Muscle of leg (tissue), 16 donors: ENCODE measurements at places on chromosomes 5 and 9. TPM values are rescaled to one million over a fixed set of nuclear protein-coding genes. Genes with fewer than 3 reads are reported as not detected.

BHMT2 gene
- total RNA-seq = 2.7 TPM

GNA14 gene
- total RNA-seq = 2.1 TPM

AUH gene
- total RNA-seq = 16.0 TPM

KLF4 gene
- total RNA-seq = 24.0 TPM

TOR2A gene
- total RNA-seq = 3.7 TPM

DMRT3 gene
- 0.09 TPM for total RNA-seq

LEAP2 gene
- total RNA-seq = 1.4 TPM

YTHDC2 gene
- total RNA-seq = 15.3 TPM

ST8SIA4 gene
- 9.3 TPM for total RNA-seq

IL5 gene
- total RNA-seq = not detected

BTF3 gene
- total RNA-seq = 522 TPM

SPINK4 gene
- total RNA-seq = 0.31 TPM

EGFLAM gene
- total RNA-seq = 38.0 TPM

ADGRD2 gene
- not detected for total RNA-seq

SPATA31C1 gene
- total RNA-seq = 0.04 TPM

HK3 gene
- total RNA-seq = 0.75 TPM

PCA3 gene
- 0.58 TPM for total RNA-seq
